ENCODE measurements at places on chromosomes 2 and 18.

GRCh38 chr2:222796413-222797103, 64.3 kb upstream of the ACSL3 start:
- no peaks in the 10 kb centered on the region for H3K36me3 ChIP-seq
- no peak for DNase-seq
- H3K4me1 ChIP-seq = no peaks in the 10 kb centered on the region
- H3K27me3 ChIP-seq = no peaks in the 10 kb centered on the region
- no peak overlapping the region for H3K27ac ChIP-seq

DNA sequence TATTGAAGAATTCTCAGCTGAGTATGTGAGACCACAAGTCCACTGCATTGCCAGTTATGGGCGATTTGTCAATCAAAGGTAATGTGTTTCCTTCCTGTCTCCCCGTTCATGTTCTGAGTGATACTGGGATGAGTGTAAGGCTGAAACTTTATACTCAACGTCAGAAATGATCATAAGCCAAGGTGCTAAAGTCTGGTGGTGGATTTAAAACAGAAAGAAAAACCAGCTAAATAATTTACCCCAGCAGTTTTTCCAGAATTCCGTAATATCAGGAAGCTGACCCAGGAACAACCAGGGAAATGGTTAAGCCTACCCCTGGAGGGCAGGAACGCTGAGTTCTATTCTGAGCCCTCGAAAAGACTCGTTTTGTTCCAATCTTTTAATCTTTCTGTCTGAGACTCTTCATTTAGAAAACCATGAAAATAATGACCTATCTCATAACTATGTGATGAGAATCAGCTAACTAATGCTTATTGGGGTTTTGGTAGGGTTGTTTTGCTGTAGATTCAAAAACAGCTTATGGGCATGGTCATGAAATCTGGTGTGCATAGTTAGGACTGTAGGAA, 149.6 kb downstream of the LAMA3 start:
- H3K36me3 ChIP-seq = no peaks in the 10 kb centered on the region
- DNase-seq = no peak

DNA sequence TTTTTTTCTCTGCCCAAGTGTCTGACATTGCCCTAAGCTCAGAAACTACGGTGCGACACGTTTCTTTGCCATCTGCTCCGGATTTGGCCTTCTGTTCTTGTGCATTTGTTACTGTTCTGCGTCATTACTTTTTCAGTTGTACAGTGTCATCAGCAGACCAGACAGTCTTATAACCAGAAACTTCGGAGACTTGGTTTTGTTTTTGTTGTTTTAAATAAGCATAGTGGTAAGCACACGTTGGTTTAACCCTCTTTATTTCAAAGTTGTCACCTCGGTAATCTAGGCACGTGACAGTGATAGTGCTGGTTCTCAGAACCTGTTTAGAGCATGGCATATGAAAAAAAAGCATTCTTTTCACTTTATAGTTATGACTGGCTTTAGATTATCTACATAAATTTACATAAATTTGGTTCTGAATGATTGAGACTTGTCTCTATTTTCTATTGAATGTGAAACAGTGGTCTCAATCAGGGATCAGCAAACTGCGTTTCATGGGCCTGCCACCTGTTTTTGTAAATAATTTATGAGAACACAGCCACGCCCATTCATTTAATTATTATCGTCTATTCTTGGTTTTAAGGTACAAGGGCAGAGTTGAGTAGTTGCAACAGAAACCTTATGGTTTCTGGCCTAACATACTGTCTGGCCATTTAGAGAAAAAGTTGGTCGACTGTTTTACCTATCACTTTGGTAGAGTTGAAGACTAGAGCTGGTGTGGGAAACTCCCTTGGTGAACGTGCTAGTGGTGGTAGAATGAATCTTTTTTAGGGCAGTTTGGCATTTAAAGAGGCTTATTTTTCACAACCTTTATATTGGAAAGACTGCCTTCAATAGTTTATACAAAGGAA, 106.5 kb downstream of the ZNF532 start:
- no peaks in the 10 kb centered on the region for H3K27me3 ChIP-seq
- no peak for DNase-seq
- H3K27ac ChIP-seq = no peak overlapping the region
- H3K4me1 ChIP-seq = no peaks in the 10 kb centered on the region
- H3K4me3 ChIP-seq = no peak overlapping the region
- H3K36me3 ChIP-seq = no peaks in the 10 kb centered on the region

- no peaks in the 10 kb centered on the region for H3K27me3 ChIP-seq
- no peaks in the 10 kb centered on the region for H3K36me3 ChIP-seq
- DNase-seq = no peak
- no peak overlapping the region for H3K4me3 ChIP-seq
- H3K4me1 ChIP-seq = no peaks in the 10 kb centered on the region
Measured at GRCh38 chr18:27901424-27902226, 275.3 kb downstream of the CDH2 start.

DNA sequence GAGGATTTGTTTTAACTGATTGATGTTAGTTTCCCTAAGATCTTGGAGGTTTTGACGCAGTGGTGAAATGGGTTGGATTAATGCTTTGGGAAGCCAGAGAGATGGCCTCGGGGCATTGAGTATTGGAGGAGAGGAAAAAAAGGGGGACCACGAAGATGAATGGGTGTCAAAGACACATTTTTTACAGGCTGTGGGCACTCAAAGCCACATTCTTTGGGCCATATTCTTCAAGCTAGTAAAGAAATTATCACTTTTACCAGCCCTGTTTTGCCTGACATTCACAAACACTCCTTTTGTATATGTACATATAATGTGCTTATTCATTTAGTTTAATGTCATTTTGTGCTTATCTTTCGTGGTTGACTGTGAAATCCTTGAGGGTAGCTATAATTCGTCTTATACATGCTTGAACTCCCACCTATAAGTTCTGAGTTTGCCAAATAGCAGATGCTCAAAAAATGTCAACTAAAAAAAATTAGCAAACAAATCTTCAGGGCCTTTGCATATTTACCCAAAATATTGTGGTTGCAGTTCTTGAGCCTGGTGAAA, 146.3 kb downstream of the ARL6IP6 start:
- no peaks in the 10 kb centered on the region for H3K36me3 ChIP-seq
- no peaks in the 10 kb centered on the region for H3K27me3 ChIP-seq
- no peaks in the 10 kb centered on the region for H3K4me1 ChIP-seq
- H3K4me3 ChIP-seq = no peak overlapping the region
- DNase-seq = no peak
- no peak overlapping the region for H3K27ac ChIP-seq

GRCh38 chr2:181570833-181571661, 85.9 kb downstream of the CERKL start:
- H3K36me3 ChIP-seq = no peaks in the 10 kb centered on the region
- peaks cover 9% of the 10 kb centered on the region for H3K27me3 ChIP-seq
- H3K4me3 ChIP-seq = no peak overlapping the region
- DNase-seq = no peak
- no peaks in the 10 kb centered on the region for H3K4me1 ChIP-seq
